ENCODE measurements at places on chromosomes 4 and X.

DNA sequence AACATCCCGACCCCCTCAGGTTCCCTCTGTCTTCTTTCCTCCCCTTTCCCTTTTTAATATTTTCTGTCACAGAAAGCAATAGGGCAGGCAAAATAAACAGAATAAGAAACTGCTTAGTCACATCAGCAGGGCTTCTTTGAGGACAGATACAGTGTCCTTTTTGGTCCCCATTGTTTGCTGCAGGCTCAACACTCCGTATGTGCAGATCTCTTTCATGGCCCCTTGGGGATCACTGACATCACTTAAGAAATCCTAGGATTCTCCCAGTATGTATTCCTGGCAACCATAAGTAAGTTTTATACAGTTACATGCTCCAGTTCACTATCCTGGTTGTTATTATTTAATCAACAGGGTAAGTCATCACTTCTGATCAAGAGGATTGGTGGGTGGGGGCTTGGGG, 448.0 kb downstream of the NKX6-1 start:
- DNase-seq: no peak

- no peak for DNase-seq
Measured at GRCh38 chr4:19693936-19694570, 557.7 kb upstream of the SLIT2 start.

- no peak for DNase-seq
Measured at GRCh38 chrX:70262952-70263567, 3.1 kb upstream of the P2RY4 start.

DNA sequence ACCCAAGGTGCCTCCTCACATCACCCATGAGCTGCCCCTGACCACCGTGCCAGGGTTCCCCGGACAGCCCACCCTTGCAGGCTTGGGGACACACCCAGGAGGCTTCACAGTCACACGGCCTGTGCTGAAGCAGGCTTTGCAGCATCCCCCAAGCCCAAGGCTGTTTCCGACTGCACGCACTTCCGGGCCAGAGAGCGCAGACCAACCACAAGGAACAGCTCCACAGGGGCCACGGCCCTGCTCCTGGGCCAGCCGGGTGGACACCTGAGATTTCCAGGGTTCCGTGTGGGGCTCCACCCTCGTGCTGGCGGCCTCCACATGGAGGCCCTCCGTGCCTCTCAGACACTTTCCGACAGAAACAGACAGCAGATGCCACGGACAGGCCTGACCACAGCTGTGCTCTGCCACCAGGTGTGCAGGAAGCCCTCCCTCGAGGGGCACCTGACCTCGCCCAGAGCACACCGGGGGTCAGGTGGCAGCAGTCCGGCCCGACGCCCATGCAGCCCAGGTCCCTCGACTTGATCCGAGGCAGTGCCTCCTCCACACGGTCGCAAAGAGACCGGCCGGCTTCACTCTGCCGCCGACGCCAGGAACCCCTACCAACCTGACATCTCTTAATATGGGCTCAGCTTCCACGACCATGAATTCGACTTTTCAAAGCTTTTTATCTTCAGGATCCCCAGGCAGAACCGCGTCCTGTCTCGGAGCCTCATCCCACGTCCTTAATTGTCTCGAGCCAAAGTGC, 8.0 kb downstream of the CTBP1 start:
- DNase-seq: no peak

- DNase-seq: no peak
Measured at GRCh38 chr4:17763931-17764330, 17.5 kb downstream of the FAM184B start.

DNA sequence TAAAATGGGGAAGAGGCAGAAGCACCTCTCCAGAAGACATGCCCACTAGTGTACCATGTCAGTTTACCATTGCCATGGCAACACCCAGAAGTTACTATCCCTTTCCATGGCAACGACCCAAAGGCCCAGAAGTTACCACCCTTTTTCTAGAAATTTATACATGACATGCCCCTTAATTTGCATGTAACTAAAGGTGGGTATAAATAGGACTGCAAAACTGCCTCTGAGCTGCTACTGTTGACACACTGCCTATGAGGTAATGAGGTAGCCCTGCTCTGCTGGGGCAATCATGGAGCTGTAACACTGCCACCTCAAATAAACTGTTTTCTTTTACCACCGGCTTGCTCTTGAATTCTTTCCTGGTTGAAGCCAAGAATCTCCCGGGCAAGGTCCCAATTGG, 13.9 kb upstream of the BEX4 start:
- DNase-seq: no peak

DNA sequence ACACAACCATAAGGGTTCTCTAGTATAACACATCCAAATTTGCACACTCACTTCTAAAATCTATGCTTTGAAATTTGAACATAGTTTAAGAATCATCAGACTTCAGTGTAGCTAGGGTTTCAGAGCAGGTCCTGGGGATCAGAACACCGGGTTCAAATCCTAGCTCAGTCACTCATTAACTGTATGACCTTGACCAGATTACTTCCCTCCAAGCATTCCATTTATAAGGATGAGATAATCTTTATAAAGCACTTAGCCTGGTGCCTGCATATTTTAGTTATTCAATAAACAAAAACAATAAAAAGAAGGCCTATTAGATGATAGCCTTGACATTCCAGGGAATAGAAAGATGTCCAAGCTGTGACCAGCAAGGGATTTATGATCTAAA, 4.8 kb upstream of the STBD1 start:
- DNase-seq: no peak

DNA sequence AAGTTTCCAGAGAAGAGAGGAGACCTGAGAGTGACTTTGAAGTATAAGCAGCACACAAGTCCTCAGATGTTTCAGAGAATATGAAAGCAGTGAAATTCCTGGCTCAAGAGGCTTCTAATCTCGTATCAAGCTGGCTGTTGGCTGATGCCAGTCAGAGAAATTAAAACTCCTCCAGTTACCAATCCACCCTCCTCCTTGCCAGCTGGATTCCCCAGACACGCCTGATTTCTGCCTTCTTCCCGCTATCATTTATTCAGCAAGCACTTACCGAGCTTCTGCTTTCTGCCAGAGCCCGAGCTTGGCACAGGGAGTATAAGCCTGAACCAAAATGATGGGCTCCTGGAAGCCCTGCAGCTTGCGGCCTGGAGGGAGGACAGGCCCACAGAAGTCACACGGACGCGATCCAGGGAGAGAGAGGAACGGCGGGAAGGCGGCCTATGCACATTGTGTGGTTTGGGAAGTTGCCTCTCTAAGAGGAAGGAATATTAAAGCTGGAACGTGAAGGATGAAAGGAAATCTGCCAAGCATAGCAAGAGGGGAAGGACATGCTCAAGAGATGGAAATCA, 102.4 kb upstream of the TBL1X start:
- no peak for DNase-seq

Measured in GF-D8 (cell line).